Mesenchymal stem cell (in vitro differentiated cells and primary cell): ENCODE measurements at places on chromosomes 13 and 19.
A peak's percentile ranks its signal among the peaks of the same experiment; 100 is the strongest.

GRCh38 chr13:33015791-33016323, 366 bp upstream of the KL start:
- DNase-seq = peak; percentile 2

- no peak for DNase-seq
Measured at GRCh38 chr13:89828506-89828905, 1519.0 kb upstream of the MIR17HG start.

DNA sequence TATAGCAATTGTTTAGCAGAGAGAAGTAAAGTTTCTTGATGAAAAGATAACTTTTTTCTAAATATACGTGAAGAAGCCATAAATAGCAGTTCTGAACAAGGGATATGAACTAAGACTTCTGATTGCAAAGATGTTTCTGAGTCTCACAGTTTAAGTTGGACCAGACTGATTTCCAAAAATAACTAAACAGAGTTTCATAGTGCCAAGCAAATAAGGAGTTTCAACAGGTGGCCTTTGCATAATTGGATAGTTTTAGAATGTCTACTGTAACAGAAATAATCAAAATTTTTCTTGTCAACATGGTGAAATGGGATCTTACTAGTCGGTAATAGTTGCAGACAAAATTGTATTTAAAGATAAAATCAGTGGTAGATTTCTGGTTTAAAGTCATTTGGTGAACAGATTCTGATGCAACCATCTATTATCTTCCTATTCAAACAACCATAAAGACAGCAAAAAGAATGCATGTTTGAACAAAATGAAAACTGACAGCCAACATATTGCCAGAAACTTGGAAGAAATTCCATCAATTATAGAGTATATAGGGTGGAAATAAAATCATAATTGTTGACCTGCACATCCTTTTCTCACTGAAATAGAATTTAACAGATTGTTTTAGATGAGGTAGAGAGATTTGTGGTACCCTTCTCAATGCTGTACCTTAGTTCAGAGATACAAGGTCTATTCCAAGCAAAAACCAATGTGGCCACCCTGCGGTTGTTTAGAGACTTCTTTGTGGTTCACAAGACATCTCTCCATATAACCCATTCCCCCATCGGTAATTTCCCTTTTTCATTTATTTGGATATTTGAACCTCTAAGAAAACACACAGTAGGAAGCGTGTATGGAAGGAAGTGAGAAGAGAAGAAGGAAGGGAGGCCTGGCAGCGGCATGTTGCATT, 275.3 kb downstream of the COG6 start:
- DNase-seq = no peak

DNA sequence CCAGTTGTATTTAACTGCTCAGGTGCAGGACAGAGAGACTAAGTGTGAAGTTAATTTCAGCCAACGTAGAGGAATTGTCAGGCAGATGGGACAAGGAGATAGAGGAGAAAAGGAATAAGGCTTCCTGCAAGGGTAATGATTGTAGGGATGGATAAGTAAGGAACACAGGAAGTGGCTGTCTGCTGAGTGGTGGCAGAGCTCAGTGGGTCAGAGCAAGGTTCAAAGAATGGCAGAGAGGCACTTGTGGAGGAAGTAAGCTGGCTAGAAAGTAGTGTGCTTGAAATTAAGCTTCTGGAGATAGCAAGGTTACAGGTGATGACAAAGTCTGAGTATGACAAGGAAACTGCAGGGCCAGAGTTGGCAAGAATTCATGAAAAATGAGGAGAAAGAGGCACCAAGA, 47.9 kb downstream of the USPL1 start:
- DNase-seq = no peak

GRCh38 chr13:90797335-90797734, 550.2 kb upstream of the MIR17HG start:
- no peak for DNase-seq

- DNase-seq = no peak
Measured at GRCh38 chr19:41194157-41194552, 1.1 kb downstream of the CYP2S1 start.

DNA sequence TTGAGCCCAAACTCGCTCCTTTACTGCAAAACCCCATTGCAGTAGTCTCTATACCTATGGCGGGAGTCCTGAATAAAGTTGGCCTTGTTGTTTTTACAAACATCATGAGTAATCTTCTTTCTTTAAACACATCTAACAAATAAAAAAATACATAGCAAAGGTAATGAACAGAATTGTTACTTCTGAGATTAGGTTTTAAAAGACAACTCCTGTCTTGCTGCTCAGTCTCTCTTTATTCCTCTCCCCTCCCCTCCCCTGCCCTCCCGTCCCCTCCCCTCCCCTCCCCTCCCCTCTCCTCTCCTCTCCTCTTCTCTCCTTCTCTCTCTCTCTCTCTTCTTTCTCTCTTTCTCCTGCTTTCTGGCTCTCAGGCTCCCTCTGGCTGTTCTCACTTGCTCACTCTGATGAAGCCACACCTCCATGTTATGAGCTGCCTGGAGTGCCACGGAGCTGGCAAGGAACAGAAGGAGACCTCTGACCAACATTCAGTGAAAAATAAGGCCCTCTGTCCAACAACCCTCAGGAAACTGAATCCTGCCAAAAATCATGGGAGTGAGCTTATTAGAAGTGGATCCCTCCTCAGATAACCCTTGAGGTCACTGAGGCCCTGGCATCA, 300.7 kb upstream of the MIR17HG start:
- DNase-seq = no peak

DNA sequence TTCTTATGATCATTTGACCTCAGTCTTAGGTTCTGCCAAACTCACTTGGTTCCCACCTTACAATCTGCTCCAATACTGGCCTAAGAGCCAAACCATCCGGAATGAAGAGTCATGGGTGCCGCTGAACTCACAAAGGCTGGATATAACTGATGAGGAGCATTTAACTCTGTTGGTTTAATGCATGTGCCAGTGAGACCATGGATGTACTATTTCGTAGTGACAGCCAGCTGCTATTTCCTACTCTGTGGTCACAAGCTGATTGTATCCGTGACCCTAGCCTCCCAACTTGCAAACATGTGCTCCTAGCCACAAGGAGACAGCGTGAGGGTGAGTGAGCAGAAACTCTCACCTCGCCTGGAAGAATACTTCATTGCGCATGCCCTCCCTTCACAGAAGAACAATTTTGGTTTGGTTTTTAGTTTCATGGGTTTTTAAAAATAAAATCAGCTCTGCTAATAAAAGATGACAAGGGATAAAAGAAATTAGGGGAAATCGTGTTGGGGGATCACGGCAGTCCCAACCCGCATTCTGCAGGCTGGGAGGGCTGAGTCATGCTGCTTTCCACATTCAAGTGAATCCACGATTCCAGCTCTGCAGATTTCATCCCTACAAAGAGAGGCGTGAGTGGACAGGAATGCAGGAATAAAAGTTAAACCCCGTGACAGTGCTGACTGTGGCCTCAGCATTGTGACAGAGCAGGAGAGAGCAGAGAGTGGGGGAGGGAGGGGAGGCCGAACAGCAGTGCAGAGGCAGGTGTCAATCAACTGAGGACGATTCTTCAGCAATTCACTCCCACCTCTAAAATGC, 66.8 kb upstream of the RAP2A start:
- DNase-seq = peak; percentile 86

GRCh38 chr13:20173116-20173746, 12.4 kb upstream of the GJA3 start:
- DNase-seq = no peak

DNA sequence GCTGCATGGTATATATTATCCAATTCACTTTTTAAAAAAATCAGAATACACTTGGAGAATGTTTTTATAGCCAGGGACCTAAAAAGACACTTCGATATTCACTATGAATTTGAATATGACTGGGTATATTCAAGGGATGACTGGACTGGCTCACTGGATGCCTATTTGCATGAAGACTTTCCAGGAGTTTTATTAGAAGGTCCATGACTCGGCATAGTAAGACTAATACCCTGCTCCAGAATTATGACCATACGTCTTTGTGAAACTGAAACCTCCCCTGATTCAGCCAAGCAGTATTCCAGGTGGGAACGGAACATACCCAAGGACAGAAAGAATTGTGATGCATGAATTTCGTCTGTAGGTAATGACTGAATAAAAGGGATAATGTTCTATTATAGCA, 3.9 kb upstream of the FAM216B start:
- DNase-seq = no peak

DNA sequence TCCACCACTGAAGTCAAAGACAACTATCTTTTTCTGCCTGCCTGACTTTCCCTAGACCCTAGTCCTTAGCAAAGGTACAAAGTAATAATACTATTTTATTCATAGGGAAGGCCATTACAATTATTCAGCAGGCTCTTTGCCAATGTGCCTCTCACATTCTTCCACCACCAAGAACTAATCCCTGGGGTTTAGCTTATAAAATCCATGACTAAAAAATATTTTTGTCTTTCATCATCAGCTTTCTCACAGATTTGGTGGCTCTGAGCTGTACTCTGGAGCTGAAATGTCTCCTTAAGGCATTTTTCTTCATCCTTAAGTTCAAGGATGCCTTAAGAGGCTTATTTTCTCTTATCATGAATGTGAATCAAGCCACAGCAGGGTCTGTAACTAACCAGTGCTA, 96.1 kb downstream of the OXGR1 start:
- peak; percentile 11 for DNase-seq

DNA sequence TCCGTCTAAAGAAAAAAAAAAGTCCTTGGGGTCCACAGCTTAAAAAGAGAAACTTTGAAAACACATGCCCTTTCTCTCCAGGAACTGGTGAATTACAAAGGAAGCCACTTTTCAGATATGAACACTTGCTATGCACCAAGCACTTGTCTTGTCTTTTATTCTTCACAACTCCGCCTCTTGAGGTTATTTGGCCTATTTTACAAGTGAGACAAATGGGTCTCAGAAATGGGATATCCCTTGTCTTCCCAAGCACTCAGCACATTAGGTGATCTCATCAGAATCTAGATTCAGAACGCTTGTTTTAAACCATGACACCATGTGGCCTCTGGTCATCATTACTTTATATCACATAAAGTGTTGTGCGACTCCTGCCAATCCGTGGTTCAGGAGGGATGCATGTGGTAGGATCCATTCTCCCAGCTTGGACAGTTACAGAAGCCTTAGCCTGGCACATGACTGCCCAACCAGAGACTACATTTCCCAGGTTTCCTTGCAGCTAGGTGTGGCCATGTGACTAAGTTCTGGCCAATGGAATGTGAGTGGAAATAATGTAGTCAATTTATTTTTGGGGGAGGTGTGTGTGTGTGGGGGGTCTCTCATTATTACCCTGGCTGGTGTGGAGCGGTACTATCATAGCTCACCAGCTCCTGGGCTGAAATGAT, 13.9 kb downstream of the TSKS start:
- peak; percentile 35 for DNase-seq

DNA sequence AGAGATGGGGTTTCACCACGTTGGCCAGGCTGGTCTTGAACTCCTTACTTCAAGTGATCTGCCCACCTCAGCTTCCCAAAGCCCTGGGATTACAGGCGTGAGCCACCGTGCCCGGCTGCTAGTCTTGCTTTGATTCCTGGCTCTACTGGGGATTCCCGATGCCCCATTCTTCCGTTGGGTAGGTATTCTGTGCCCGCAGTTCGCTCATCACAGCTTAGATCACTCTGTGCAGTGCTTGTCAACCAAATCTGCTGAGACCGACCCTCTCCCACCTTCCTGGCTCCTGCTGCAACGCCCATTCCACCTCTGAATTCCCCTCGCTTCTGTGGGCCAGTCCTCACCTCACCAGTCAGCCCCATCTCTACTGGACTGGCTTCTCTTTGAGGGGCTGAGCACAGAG, 4.6 kb upstream of the ZNF414 start:
- DNase-seq = no peak

- DNase-seq = no peak
Measured at GRCh38 chr19:32287086-32287485, 58.3 kb upstream of the ZNF507 start.

GRCh38 chr13:51733374-51734298, 70.3 kb downstream of the DHRS12 start:
- DNase-seq = peak; percentile 41

DNA sequence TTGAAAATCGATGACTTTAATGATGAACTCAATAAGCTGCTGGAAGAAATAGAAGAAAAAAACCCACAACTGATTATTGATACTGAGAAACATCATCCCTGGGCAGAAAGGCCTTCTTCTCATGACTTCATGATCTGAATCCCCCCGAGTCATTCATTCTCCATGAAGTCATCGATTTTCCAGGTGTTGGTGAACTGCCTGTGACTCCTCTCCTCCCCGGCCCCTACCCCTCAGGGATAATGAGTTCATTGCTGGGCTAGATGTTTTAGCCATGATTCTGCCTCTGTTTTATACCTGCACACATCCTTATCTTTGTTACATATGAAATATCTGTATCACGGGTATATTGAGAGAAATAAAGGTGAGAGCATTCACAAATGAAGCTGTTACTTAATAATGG, 34.6 kb downstream of the NLRP2 start:
- no peak for DNase-seq
